ENCODE measurements at places on chromosomes 1 and 21. TPM values are rescaled to one million over a fixed set of nuclear protein-coding genes. Genes with fewer than 3 reads are reported as not detected.

GRCh38 chr1:107132780-107133179, 8.1 kb upstream of the NTNG1 start:
- no peak for DNase-seq

GRCh38 chr1:232528472-232529089, 101.4 kb downstream of the SIPA1L2 start:
- DNase-seq, result no peak

GRCh38 chr1:116224111-116224510, 112.9 kb downstream of the MAB21L3 start:
- DNase-seq, result no peak

- peak; percentile 91 for DNase-seq
Measured at GRCh38 chr1:227766015-227766634, 30.9 kb downstream of the SNAP47 start.

Gene EFNA1
- total RNA-seq, result 15.1 TPM

Gene LENEP
- total RNA-seq, result not detected

- DNase-seq, result no peak
Measured at GRCh38 chr1:36367798-36368197, 17.9 kb downstream of the STK40 start.

- DNase-seq, result no peak
Measured at GRCh38 chr1:159699246-159699645, 15.1 kb downstream of the CRP start.

Gene AGT
- total RNA-seq, result 0.42 TPM

DNA sequence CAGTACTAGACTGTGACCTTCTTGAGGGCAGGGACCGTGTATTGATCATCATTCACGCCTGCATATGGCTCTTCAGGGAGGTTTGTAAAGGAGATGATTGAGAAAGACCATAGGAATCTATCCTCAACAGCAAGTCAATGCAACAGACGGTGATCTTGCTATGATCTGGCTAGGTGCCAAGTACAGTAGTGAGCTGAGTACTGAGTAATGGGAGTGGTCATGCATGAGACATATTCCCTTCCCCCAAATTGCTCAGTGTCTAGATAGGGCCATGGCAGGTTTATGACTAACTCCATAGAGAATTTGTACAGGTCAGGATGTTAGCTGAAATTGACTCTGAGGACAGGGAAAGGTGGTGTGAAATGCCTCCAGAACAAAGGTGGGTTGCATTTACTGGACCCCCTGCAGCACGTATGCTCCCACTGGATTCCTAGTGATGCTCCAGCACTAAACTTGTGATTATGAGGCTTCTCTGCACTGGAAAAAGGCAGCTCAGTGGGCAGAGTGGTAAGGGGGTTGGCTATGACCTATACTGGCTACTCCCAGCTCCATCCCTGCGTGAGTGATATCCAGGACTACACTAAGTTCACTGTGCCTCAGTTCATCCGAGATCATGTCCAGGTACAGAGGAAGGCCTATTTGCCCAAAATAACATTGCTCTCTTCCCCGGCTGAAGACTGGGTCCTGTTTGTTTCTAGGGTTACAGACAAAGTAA, 37.2 kb downstream of the KCNJ6 start:
- DNase-seq, result peak; percentile 97

Gene COL6A2
- 240 TPM for total RNA-seq

- peak; percentile 70 for DNase-seq
Measured at GRCh38 chr21:38494703-38495102, 3.6 kb downstream of the ERG start.

GRCh38 chr21:26715116-26715515, 130.1 kb downstream of the ADAMTS1 start:
- DNase-seq, result no peak

DNA sequence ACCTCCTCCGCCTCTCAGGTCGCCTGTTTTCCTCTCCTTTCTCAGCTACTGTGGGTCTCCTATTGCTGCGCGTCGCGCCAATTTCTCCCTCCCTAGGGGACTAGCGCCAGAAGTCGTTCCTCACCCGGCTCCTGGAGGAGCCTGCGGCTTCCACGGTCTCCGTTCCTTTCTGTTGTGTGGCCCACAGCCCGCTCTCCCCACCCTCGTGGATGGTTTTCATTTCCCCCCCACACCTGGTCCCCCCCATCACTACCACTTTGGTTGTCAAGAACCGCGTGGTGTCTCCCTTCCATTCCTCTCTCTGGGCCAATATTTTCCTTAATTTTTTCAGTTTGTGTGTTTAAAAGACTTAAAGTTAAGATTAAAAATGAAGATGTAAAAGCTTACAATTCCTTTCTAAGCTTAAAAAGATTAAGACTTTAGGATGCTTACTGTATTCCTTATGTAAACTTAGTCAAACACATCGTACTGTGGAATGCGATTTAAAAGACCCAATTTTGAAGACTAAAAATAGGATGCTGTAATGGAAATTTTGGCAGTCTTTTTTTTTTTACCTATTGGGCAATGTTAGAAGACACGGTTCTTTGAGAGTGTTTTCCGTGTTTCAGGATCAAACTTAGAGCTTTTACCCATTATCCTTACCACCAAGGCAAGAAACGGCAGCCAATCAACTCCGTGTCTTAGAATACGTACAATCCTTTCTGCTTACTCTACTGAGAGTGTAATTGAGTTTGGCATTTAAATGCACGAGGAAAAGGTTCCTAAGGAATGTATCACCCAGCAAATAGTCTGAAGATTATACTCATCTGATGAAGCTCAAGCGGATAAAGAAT, 773 bp downstream of the CNST start:
- DNase-seq, result peak; percentile 80

Gene TMEM81
- total RNA-seq, result 0.22 TPM

Gene ZMYND12
- total RNA-seq, result not detected

Gene FAAH
- total RNA-seq, result 0.69 TPM

Gene TTC4
- total RNA-seq, result 31.9 TPM

- peak; percentile 86 for DNase-seq
Measured at GRCh38 chr1:108107658-108108057, 92.5 kb downstream of the SLC25A24 start.

- DNase-seq, result no peak
Measured at GRCh38 chr1:7672864-7673263, 98.2 kb upstream of the VAMP3 start.

- DNase-seq, result no peak
Measured at GRCh38 chr1:247884797-247885413, 10.5 kb upstream of the OR2W3 start.

Gene MATN1
- total RNA-seq, result not detected

DNA sequence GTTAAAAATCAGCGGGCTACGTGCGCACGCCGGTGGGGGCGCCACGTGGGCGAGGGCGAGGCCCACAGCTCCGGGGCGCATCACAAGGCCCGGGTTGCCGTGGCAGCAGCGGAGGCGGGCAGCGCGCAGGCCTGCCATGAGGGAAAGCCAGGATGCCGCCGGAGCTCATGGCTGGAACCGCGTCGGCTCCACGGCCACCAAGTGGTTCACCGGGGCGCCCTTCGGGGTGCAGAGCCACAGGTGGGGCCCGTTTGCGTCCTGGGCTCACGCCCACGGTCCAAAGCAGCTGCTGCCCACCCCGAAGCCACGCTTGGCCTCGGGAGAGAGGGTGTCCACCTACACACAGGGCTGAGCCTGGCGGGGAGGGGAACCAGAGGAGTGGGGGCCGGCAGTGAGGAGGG, 4.9 kb upstream of the TTC22 start:
- DNase-seq, result no peak

GRCh38 chr1:95073446-95073845, 695 bp upstream of the ALG14 start:
- no peak for DNase-seq

Gene EXO5
- total RNA-seq, result 13.8 TPM

Gene HCN3
- total RNA-seq, result 1.7 TPM

DNA sequence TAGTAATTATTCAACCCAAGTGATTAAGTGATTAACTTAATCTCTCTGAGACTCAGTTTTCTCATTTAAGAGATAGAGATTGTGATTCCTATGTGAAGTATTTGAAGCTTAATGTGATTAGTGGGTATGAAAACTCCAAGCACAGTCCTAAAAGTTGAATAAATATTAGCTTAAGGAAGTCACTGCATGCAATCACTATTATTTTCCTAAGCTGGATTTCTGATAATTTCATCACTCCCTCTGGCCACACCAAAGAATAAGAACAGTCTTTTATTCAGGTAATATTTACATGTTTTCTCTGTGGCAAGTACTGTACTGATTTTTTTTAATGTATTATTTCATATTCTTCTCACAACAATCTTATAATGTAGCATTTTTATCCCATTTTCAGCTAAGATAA, 31.1 kb downstream of the CD55 start:
- no peak for DNase-seq

Gene NIT1
- total RNA-seq, result 31.5 TPM

- no peak for DNase-seq
Measured at GRCh38 chr1:150799089-150799488, 9.0 kb downstream of the CTSK start.

Gene KRTAP10-5
- total RNA-seq, result not detected

All from M059J (cell line).